ENCODE measurements at places on chromosomes 12 and 14. TPM values are rescaled to one million over a fixed set of nuclear protein-coding genes. Genes with fewer than 3 reads are reported as not detected.

- no peak for DNase-seq
Measured at GRCh38 chr12:144650-145284, 69.2 kb downstream of the SLC6A12 start.

DNA sequence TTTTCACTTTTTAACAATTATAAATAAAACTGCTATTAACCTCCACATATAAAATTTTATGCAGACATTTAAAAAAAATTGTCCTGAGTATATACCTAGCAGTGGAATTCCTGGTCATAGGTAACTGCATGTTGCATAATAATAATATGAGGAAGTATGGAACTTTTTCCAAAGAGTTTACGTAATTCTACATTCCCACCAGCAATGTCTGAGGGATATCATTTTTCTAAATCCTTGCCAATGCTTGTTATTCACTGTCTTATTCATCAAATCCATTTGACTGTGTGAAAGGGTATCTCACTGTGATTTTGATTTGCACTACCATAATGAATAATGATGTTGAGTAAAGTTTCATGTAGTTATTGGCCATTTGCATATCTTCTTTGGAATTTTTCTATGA, 393.8 kb downstream of the LRFN5 start:
- DNase-seq: no peak

DNA sequence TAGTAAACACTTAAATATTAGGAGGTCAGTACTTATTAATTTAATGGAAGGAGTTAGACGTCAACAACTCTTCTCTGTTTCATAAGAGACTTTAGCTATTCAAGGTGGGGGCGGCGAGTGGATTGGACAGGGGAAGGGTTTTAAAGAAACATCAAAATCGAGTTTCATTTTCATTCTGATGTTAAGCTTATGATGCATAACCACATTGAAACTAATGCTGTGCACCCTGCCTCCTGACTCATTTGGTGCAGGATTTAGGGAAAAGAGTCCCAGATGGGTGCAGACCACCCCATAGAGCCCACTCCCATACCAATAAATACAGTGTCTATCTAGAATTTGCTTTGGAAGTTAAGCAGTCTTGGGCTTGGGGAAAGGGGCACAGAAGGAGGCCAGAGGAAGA, 7.4 kb downstream of the ZBTB39 start:
- no peak for DNase-seq

Gene AVPR1A
- 0.60 TPM for polyA plus RNA-seq

DNA sequence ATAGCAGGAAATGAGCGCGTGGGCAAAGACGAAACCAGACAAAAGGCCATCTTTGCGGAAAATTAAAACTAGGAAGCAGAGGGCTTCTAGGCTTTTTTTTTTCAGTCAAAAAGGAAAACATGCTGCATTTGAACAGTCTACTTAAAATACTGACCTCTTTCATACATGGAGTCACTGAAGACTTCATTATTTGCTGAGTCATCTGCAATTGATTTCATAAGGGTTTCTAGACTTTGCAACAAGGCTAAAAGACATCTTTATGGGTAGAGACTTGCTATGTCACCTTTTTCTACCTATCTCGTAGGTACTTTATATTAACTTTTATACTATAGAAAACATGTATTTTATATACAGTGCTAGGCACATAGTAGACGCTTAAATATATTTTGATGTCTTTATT, 238.4 kb downstream of the TMEM132D start:
- no peak for DNase-seq

Gene ABCC9
- polyA plus RNA-seq: 18.1 TPM

Gene ALX1
- polyA plus RNA-seq: 0.28 TPM

- DNase-seq: no peak
Measured at GRCh38 chr12:386651-387050, 2.5 kb downstream of the KDM5A start.
